Renal cortical epithelial cell (primary cell): ENCODE measurements at places on chromosomes 7 and 10. TPM values are rescaled to one million over a fixed set of nuclear protein-coding genes. Genes with fewer than 3 reads are reported as not detected.
A peak's percentile ranks its signal among the peaks of the same experiment; 100 is the strongest.

DNA sequence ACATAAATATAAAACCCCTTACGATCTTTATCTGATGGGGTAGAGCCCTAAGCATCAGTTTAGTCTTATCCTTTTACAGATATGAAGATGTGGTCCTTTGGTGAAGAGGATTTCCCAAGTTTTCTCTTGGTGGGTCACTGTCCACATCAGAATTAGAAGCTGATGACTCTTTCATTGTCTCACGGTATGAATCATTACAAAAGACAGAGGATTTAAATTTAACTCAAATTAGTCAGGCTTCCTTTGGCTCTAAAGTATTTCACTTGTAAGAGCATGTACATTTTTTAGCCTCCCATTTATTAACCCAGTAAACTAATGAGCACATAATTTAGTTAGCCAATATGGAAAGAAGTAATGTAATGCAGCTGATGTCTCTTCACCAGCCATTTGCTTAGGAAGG, 49.9 kb upstream of the TMEM26 start:
- peak; percentile 59 for DNase-seq

GRCh38 chr7:98165827-98166667, 45.2 kb upstream of the BHLHA15 start:
- DNase-seq: peak; percentile 27

DNA sequence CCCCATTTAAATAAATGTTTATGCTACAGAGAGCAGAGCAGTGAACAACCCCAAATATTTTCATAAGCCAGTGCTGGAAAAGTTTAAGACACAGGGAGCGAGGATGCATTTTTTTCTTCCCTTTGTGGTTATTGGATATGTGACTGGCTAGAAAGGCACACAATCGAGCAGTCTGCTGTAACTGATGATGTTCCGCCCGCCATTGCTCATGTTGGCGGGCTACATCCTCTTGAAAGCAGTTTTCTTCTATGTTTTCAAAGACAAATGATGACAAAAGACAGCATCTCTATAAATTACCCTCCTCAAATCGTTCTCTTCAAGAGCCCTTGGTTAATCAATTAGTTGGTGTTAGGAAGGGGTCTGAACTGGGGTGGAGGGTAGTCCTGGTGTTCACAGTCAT, 269.8 kb downstream of the SKAP2 start:
- DNase-seq: peak; percentile 19

- peak; percentile 89 for DNase-seq
These were observed 13.5 kb upstream of the STK17A start for GRCh38 chr7:43569424-43569823.

The PKD2L1 gene
- total RNA-seq: not detected in 2 replicates

- no peak for DNase-seq
These were observed 19.2 kb downstream of the CRPPA start for GRCh38 chr7:16402091-16402490.

DNA sequence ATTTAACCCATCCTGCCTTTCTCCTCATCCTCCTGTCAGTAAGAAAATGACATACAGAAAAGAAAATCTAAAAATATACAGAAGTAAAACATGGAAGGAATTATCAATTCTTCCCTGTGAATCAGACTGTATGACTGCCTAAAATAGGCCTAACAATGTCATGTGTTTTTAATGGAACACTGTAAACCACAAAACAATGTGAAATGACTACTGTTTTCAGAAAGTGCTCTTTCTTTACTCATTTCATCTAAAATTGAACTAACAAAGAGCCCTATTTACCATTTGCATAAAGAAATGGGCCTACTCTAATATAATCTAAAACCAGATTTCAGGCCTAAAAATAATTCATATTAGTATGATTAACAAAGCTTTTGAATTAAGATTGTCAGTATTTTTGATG, 35.7 kb downstream of the SEMA3E start:
- DNase-seq: no peak

The AVL9 gene
- total RNA-seq: 44.1 and 74.8 TPM in 2 replicates

DNA sequence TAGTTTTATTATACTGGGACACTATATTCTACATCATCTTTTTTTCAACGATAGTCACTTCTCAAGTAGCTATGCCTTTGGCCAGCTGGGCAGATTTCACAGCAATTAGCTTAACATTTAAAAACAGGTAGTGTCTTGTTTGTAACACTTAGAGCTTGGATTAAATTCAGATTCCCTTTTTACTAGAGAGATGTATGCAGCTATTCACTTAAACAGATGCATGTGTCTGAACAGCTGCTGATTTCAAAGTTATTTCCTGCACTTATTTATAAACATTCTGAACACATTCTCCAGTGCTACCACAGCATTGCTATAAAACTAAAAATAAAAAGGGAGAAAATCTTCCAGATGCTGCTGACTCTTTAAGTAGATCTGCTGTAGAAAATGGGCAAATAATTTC, 637.2 kb downstream of the POM121L12 start:
- no peak for DNase-seq

The EIF5AL1 gene
- 0.35 and 0.52 TPM in 2 replicates for total RNA-seq

DNA sequence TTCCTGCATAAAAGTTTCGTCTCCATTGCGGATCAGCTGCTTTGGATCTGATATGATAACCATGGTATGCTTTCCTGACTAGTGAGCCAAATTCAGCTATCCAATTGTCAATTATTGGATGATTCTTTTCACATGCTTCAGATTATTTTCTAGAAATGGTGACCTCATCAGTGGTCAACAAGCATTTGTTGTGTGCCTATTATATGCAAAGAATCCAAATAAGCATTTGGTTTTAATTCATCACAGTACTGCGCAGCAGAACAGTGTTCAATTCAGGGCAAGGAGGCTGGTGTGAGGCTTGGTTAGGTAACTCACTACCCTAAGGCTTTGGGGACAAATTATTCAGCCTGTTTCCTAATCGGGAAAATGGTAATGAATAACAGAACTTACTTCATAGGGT, 200.5 kb downstream of the SKAP2 start:
- DNase-seq: peak; percentile 89
